Foreskin fibroblast (primary cell): ENCODE measurements at places on chromosomes 3 and 15.
A peak's percentile ranks its signal among the peaks of the same experiment; 100 is the strongest.

DNA sequence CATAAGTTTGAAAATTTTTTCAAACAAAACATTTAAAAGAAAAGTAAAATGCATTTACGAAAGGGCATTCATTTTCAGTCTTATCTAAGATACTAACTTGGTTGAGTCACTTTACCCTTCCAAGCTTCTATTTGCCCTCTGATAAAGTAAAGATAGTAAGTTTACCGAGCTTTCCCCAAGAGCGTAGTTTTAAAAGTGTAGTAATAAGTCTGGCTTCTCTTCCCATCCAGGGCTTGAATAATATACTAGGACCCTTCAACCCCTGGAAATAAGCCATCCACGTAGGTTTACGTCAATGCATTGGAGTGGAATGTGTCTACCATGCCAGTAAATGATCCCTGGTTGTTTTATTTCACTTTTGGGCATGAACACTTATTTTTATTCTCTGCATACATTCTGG is 608.3 kb downstream of the NTRK3 start:
- DNase-seq: no peak

- no peak for DNase-seq
Measured at GRCh38 chr3:17514597-17514996, 227.8 kb downstream of the TBC1D5 start.

DNA sequence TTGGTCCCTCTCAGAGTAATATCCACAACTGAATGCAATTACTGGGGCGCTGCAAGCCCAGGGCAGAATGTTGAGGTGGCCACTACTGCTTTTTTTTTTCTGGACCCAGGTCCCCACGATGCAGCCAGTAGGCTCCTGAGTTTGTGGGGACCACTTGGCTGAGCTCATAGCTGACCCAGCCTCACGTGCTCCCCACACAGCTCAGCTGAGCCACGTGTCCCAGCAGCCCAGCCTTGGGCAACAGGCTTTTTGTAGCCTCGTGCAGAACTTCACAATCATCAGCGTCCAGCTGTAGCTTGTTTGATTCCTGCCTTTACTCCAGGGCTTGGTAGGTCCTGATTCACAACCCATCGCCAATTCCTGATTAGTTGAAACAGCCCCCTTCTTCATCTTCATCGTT is 117.3 kb downstream of the ETFA start:
- peak; percentile 42 for DNase-seq

DNA sequence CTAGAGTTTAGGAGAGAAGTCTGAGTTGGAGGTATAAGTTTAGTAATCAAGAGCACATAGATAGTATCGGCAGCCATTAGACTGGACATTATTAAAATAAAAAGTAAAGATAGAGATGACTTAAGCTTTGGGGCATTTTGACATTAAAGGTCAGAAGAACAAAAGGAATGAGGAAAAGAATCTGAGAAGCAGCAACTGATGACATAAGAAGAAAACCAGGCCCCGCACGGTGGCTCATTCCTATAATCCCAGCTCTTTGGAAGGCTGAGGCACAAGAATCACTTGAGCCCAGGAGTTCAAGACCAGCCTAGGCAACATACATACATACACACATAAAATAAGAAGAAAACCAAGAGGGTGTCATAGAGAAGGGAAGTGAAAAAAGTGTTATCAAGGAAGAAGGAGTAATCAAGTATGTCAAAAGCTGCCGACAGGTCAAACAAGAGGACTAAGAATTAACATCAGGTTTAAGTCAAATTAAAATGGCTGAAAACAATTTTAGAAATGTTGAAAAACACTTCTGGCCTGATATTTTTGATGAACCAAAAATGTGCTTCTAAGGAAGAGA is 38.9 kb downstream of the ACAP2 start:
- peak; percentile 36 for DNase-seq

DNA sequence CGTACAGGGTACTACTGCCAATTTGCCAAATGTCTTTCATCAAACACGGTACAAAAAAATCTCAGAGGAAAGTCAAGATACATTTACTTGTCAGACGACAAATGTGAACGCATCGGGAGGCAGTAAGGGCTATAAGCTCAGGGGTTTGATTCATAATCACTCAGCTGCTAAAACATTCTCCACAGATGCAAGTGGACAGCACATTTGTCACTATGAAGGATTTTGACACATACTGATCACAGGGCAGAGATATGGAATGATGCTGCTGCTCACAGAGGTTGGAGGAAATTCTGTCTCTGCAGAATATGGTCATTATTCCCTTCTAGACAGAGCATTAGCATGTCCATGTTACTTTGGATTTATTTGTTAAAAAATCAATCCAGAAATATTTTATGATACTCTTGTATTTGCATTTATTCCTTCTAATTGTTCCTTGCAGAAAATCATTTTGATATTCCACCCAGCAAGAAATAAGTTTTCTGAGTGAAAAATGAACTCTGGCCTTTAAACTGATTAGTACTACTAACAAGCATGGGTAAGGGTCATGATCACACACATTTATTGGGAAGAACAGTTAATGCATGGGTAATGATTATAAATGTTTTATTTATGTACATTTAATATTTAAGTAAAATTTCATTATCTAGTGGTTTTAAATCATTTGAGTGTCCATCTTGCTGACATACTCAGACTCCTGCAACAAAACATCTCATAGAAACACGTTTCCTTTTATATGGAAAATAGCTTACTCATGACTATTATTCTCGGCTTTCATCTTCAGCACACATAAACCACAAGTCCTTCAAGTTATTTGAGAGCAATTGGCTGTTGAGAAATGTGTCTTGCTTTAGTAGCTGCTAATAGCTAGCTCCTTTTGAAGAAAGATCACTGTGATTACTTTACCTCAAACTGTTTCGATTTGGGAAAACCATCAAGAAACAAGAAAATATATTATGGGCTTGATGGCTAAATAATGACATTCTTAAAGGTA is 559.3 kb downstream of the MECOM start:
- DNase-seq: peak; percentile 63

DNA sequence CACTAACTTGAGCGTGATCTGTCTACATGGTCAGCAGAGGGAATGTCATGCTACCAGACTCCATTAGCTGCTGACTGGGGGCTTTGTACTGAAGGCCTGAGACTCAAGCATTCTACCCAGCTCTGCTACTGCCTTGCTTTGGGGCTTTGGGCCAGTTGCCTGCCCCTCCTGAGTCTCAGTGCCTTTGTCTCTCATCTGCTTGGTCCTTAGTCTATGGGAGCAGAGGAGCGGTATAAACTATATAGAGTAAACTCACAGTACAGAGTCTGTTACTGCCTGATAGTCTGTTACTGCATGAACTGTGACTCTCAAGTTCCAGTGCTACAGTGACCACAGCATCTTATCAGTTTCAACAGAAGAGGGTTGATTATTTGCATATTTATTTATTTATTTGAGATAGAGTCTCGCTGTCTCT is 38.5 kb upstream of the C15orf39 start:
- DNase-seq: no peak
